ENCODE measurements at places on chromosomes 6 and 20.

DNA sequence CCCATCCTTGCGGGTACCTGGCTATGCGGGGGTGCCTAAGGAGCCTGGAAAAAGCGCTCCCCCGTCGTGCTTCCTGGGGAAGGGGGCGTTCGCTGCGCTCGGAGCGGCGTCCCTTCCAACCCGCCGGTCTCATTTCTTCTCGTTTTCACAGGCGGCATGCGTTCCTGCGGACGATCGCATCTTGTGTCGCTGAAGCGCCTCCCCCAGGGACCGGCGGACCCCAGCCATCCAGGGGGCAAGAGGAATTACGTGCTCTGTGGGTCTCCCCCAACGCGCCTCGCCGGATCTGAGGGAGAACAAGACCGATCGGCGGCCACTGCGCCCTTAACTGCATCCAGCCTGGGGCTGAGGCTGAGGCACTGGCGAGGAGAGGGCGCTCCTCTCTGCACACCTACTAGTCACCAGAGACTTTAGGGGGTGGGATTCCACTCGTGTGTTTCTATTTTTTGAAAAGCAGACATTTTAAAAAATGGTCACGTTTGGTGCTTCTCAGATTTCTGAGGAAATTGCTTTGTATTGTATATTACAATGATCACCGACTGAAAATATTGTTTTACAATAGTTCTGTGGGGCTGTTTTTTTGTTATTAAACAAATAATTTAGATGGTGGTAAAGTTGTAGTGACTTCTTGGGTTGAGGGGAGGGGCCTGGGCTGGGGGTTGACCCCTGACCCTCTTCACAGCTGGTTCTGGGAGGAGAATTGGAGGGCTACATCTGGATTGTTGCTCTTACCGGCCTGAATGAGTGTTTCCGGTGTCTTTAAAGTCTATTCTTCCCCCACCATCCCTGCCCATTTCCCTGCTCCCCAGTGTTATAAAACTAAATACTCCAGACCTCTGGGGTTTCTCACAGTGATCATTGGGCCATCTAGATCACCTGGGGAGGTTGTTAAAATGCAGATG, 1.1 kb downstream of the ID1 start:
- peak; percentile 27 for DNase-seq

GRCh38 chr6:90495216-90495817, 91.6 kb downstream of the MAP3K7 start:
- no peak for DNase-seq

GRCh38 chr6:44407951-44408670, 20.6 kb downstream of the CDC5L start:
- DNase-seq: no peak

DNA sequence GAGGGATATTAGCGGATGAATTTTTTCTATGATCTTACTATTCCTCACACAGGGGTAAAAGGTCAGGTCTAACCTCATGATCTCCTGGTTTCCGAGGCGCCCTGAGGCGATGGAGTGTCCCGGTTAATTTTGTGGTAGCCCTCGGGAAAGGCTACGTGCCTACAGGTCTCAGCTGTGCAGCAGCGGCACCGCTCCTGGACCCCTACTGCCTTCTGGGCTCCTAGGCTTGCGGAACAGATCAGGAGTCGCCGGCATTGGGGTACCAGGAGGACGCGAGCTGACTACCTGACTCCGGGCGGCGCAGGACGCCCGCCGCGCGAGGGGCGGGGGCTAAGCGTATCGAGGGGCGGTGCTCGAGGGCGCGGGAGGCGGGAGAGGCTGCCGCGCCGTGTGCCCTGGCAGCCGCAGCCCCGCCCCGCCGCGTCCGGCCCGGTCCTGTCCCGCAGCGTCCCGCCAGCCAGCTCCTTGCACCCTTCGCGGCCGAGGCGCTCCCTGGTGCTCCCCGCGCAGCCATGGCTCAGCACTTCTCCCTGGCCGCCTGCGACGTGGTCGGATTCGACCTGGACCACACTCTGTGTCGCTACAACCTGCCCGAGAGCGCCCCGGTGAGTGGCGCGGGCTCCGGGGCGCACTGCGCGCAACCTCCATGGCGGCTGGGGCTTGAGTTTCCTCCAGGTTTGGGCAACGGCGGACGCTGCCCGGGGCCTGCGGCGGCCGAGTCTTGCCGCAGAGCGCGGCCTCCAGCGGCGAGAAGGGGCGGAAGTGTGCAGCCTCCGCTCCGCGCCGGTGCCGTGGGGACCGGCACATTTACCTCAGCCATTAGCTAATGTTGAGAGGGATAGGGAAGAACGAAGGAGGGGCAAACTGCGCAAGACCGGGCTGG, at the start of gene NT5DC1:
NT5DC1 (plus strand) TSS at position 435 of the 883 bp plus-strand sequence; CDS start at position 513, 78 bp downstream.
- DNase-seq: peak; percentile 84

DNA sequence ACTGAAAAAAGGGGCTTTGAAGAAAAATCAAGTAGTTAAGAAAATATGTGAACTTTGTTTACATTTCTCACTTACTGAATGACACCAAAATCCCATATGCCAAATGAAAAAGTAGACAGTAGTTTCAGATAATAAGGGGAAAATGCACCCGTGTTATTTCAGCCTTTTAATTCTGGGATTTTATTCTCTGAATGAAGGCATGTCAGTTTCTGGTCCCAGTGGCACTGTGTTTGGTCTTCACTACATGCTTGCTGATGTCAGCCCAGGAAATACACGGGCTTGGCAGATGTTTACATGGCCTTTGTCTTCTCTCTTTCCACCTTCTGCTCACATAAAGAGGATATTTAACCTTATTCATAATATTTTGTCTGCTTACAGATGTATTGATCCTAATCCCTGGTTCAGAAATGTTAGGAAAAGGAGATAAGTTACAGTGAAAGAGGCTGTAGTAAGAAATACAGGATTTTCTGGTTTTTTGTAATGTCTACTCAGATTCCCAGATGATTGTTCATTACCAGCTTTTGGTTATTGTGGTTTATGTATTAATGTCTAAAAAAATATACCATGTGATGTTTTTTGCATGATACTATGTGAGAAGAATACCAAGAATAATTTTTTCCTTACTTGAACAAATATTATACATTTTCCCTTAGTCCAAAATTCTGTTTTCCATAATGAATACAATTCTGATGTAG, 27.7 kb downstream of the DSE start:
- no peak for DNase-seq

GRCh38 chr6:143937668-143937970, 70.4 kb downstream of the PLAGL1 start:
- no peak for DNase-seq

- DNase-seq: no peak
These were observed 17.6 kb upstream of the KIAA1755 start for GRCh38 chr20:38278131-38278530.

DNA sequence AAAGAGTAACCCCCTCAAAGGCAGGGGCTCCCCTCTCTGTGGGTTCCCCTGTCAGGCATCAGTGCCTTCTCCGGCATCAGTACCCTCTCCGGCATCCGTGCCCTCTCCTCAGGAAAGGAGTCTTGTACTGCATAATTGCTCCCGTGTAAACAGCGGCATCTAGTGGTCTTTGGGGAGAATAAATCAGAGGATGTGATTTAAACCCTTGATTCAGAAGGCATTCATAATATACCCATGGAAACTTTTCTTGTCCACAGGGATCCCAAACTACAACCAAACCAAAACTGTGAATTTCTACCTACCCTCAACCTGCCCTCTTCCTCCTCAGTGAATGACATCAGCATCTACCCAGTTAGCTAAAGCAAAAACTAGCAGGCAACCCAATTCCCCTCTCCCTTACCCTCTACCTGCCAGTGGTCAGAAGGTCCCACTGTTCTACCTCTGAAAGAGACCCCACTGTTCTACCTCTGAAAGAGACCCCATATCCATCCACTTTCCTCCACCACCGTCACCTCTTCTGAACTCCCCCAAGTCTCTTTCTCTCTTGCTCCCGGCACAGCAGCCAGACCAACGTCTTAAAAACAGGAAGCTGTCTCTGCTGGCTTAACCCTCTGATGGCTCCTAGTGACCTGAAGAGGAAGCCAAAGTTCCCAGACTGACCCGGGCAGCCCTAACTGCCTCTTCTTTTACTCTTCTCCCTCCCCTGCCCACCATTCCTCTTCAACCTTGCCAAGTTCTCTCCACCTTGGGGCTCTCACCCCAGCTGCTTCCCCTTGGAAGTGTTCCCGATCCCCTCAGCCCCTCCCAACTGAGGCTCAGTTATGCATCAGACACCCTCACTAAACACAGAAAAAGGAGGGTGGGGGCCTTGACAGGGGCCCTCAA, 27.2 kb downstream of the UBE2V1 start:
- peak; percentile 49 for DNase-seq

DNA sequence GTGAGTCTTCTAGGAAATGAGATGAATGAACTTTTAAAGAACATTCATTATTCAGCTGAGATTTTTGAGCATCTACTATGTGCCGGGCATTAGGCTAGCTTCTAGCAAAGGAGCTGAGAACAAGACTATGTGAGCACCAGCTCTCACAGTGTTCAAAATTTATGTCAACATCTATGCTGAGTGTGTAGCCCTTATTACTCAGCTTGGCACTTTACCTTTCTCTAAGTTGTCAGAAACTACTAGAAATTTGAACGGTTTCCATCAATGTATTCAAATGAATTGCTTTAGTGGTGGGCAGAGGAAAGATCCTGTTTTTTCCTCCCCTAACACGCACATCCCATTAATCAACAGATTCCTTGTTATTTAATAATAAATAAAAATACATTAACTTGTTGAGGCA, 33.3 kb downstream of the CYP24A1 start:
- DNase-seq: no peak

GRCh38 chr6:163414117-163414945, at the start of gene QKI:
TSS of gene QKI (plus strand) at chr6:163414718. CDS start at chr6:163415194, 476 bp downstream.
- peak; percentile 72 for DNase-seq

- no peak for DNase-seq
These were observed 5.6 kb downstream of the FILIP1 start for GRCh38 chr6:75488033-75488432.

GRCh38 chr6:84066536-84066935, 33.0 kb downstream of the MRAP2 start:
- DNase-seq: no peak

DNA sequence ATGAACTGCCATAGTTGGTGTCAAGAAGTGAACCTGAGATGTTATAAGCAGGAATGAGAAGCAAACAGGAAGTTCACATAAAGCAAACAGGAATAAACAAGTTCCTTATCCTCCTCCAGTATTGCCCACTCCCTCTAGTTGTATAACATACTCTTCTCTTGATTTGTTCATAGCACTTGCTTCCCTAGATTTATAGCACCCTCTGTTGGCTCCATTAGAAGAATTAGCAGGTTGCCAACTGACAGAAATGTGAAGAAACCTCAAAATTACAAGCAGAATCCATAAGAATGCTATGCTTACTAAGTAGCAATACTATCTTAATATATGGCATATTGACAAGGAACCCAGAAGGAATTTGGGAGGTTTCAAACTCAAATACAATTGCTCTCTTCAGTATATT, 195.4 kb downstream of the TBX18 start:
- no peak for DNase-seq

- no peak for DNase-seq
These were observed 251.9 kb upstream of the IRAK1BP1 start for GRCh38 chr6:78615430-78615904.

DNA sequence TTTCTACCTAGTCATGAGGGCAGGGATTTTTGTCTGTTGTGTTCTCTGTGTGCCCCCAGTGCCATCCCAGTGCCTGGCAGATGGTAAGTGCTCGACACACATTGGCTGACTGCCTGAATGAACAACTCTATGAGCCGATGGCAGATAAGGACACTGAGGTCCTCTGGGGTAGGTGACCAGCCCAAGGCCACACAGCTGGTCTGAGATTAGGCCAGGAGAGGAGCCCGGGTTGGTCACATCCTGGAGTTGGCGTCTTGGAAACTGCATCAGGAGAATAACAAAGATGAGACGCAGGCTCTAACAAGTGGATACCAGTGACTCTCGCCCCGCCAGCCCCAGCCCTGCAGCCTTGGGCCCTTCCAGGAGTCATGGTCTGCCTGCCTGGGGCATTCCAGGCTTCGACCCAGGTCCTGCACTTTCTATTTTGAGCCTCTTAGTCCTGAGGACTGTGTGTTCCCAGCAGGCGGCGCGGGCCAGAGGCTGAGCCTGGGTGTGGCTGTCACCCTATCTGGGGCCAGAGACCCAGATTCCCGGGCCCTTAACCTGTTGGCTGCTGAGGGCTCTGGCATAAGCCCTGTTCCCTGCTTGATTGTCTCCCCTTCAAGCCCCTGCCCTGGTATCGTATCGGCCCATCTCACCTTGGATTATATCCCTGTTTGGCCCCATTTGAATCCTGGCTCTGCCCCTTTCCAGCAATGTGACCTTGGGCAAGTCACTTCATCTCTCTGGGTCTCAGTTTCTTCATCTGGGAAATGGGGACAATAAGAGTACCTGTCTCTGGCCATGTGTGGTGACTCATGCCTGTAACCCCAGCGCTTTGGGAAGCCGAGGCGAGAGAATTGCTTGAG, 88.3 kb downstream of the CEBPB start:
- no peak for DNase-seq

- DNase-seq: no peak
These were observed 84.3 kb downstream of the ZHX3 start for GRCh38 chr20:41232973-41233926.

GRCh38 chr6:157143890-157144798, 179.2 kb downstream of the TMEM242 start:
- DNase-seq: no peak

- no peak for DNase-seq
These were observed 489.3 kb upstream of the FLRT3 start for GRCh38 chr20:14826543-14827313.

DNA sequence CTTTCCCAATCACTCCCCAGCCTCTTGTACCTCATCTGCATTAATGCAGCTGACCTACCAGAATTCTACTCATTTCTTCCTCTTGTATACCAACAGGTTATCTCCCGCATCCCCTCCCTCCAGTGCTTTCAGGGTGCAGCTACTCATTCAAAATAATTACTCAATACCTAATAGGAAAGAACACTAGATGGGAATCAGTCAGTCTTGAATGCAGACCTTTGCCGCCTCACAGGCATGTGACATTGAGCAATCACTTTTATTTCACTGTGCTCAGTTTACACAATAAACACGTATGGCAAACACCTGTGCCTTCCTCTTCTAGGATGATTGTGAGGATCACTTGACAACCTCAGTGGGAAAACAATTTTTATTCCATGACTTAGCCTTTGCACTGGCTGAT, 13.3 kb downstream of the ZSCAN31 start:
- no peak for DNase-seq

DNA sequence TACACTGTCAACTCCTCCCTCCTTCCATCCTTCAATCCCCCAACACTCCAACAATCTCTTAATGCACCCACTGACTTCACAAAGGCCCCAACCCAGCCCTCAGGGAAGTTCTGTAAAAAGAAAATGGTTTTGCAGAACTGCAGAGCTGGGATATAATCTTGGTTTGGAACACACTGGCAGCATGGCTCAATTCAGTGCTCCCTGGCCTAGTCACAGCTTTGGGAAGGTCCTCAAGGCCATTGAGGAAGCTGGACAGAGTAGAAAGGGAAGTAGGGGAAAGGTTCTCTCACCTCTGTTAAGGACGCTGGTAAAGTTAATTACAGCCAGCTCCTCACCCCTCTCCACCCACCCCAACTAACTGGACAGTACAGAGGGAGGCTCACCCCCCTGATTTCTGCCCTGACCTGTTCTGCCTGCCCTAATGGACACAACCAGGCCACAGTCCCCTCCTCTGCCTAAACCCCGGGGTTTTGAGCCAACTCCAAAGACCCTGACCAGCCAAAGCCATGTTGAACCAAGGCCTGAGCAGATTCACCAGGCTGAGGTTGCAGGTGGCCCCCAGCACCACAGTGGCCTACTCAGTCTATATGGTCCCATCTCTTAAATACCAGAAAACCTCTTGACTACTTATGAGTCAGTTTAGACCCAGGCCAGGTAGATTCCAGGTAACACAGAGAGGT, 49.2 kb downstream of the MAFB start:
- no peak for DNase-seq

All from NCI-H1105 (cell line).